ENCODE measurements at places on chromosomes 12 and 14.

DNA sequence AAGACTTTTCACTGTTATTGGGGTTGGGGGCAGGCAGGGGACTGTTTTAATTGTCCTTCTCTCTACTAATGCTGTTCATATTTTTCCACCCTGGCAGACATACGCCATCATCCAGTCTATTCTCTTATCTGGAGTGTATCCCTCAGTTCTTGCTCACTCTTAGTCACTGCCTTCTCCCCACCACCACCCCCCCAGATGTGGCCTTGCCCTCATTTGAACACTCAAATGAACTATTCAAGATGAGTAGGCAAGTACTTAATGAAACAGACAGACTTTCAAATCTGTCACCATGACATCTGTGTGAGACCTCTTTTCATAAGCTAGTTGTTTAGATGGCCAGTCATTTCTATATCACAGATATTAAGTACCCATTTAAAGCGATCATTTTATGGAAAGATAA lies 10.1 kb downstream of the NUDT4 start:
- DNase-seq: no peak

DNA sequence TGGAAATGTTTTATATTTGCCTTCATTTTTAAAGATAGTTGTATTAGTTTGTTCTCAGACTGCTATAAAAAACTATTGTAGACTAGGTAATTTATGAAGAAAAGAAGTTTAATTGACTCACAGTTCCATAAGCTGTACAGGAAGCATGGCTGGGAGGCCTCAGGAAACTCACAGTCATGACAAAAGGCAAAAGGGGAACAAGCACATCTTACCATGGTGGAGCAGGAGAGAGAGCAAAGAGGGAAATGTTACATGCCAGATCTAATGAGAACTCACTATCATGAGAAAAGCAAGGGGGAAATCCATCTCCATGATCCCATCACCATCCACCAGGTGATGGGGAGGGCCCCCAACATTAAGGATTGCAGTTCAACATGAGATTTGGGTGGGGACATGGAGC lies 35.5 kb upstream of the UNC79 start:
- DNase-seq: peak; percentile 8

GRCh38 chr14:74457565-74457895 lies 31.5 kb upstream of the SYNDIG1L start:
- no peak for DNase-seq

GRCh38 chr12:76402259-76402658 lies 54.0 kb upstream of the BBS10 start:
- DNase-seq: no peak

DNA sequence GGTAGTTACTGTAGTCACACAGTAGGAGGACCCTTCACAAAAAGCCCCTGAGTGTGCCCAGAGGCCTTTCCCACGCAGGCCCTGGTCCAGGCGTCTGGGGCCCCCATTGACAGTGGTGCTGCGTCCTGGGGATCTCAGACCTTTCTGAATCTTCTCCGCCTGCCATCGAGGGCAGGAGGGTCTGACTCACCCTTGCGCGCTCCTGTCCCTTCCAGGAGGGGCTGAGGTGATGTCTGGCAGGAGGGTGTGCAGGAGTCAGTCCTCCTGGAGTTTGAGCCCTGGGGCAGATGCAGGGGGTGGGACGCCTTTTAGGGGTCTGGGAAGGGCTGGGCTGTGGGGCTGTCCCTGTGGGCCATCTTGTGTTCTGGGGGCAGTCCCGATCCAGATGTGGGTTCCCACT lies 386.8 kb downstream of the TMEM121 start:
- no peak for DNase-seq

GRCh38 chr14:101602466-101602840 lies 41.2 kb downstream of the DIO3 start:
- no peak for DNase-seq

DNA sequence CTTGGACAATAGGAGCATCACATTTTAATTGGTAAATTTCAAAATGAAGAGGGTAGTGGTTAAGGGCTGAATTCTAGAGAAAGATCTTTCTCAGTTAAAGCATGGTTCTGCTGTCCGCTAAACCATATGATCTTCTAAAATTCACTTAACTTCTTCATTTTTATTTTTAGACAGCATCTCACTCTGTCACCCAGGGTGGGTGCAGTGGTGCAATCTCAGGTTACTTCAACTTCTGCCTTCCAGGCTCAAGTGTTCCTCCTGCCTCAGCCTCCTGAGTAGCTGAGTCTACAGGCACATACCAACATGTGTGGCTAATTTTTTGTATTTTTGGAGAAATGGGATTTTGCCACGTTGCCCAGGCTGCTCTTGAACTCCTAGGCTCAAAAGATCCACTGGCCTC lies 226.7 kb upstream of the ABCD2 start:
- DNase-seq: peak; percentile 8

DNA sequence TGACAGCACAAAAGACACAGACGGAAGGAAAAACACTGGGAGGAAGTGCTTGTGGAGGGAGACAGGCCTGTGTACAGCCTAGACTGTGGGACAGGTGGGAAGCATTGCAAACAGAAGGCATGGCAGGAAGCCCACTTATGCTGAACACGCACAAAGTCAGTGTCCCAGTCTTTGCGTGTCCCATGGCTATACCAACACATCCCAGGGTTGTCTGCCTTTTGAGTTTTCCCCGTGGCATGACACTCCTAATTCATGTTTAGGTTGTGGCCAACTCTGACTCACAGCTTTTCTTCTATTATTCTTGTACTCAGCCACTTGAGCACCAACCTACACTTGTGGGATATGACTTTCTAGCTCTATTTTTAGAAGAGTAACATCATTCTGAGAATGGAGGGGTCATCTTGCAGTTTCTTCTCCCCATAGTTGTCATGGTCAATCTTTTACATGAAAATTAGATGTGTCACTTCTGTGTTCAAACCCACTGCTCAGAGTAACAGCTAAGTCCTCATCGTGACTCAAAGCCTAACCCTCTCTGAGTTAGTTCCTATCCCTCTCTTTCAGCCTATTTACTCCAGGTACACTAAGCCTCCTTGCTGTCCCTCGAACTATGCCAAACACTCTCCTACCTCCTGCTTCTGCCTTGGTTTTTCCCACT lies 27.5 kb upstream of the JPH4 start:
- no peak for DNase-seq

DNA sequence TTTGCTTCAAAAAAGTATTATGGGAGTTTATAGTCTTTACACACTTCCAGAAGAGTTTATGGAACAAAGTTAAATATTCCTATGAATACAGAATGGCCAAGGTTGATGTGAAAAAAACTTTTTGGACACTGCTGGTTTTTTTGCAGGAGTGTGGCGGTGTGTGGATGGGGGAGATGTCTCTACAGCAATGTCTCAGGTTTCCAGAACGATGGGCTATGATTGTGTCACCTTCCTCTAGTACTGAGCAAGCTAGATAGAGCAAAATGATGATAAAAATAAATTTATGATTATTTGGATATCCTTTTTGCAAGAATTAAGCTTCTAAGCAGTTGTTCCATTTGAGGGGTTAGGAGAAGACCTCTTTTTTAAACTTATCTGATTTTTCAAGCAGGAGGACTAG lies 37.9 kb downstream of the FBXO34 start:
- no peak for DNase-seq

GRCh38 chr12:102917026-102917787 lies at the start of gene PAH:
Gene PAH, minus strand, starts transcription at chr12:102917244. Its CDS starts 114 bp downstream, at chr12:102917130.
- DNase-seq: peak; percentile 1

DNA sequence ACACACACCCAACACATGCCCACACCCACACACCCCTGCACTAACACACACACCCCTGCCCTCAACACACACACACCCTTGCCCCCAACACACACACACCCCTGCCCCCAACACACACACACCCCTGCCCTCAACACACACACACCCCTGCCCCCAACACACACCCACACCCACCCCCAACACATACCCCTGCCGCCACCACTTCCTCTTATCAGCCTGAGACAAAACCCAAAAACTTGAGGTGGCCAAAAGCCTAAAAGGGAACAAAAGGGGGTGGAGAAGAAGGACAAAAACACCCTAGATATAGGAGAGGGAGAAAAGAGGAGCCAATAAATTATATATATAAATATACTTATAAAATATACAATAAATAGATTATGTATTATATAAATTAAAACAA lies 9.1 kb upstream of the DEGS2 start:
- no peak for DNase-seq

DNA sequence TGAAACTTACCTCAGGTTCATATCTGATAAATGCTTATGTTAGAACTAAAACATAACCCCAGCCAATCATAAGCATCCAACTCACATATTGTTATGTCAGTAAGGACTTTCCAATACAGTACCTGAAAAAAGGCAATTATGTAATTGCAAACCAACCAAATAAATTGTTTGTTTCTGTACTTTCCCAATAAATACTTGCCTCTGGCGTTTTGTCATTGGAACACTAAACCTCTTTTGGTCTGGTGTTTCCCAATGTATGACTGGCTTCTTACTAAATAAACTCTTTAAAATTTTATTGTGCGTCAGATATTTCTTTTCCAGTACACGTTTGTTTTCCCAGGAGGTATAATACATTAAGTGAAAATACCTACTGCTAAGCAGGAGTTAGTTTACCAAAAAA lies 6.7 kb upstream of the PTPRB start:
- DNase-seq: no peak

DNA sequence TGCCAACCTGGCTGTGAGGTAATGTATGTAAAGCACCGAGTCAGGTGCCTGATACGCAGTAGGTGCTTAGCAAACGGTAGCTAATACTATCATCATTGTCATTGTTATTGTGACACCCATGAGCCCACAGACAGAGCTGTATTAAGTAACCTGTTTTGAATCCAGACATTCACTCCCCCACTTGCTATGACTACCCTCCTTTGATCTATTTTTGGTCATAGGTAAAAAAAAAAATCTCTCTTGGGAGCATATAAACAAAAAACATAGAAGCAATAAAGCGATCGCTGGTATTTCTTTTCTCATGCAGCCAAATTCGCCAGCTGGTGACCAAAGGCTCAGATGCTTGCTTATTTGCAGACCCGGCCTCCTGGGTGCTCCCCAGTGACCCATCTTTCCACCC lies 330.2 kb downstream of the DPF3 start:
- DNase-seq: no peak

- no peak for DNase-seq
These were observed 36.2 kb upstream of the FZD10 start for GRCh38 chr12:130126023-130126432.

- DNase-seq: no peak
These were observed 22.0 kb downstream of the POLE start for GRCh38 chr12:132665149-132665491.

DNA sequence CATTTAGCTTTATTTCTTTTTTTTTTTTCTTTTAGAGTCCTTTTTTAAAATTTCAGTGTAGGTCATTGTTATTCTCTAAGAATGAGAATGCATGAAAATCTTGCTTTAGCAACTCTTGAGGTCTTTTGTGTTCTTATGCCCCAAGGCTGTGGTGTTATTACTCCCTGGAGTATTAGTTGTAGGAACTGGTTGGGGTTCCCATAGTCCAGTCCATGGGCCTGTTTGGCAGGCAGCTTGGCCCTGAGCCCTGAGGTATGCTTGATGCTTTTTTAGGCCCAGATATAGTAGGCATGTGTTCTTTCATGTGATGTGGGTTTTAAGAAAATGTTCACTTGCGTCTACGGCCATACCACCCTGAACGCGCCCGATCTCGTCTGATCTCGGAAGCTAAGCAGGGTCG lies 1.6 kb downstream of the FAM234B start:
- DNase-seq: no peak

DNA sequence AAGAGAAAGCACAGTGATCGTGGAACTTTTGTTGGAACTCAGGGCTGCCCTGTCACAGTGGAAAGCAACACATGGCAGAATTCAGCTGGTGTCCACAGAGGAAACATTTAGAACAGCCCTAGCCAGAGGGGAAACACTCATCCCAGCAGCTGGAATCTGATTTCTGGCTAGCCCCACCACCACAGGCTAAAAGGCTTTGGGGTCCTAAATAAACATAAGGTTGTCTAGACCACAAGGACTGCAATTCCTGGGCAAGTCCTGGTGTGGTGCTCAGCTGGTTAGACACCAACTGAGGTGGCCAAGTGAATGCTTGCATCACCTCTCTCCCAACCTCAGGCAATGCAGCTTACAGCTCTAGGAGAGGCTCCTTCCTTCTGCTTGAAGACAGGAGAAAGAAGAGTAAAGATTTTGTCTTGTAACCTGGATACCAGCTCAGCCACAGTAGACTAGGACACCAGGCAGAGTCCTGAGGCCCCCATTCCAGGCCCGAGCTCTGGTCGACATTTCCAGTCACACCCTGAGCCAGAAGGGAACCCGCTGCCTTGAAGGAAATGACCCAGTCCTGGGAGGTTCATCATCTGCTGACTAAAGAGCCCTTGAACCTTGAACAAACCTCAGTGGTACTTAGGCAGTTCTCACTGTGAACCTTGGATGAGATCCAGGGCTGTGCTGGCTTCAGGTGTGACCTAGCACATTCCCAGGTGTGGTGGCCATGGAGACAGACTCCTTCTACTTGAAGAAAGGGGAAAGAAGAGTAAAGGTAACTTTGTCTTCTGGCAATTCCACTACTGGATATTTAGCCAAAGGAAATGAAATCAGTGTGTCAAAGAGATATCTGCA lies 85.4 kb upstream of the PLXNC1 start:
- no peak for DNase-seq

DNA sequence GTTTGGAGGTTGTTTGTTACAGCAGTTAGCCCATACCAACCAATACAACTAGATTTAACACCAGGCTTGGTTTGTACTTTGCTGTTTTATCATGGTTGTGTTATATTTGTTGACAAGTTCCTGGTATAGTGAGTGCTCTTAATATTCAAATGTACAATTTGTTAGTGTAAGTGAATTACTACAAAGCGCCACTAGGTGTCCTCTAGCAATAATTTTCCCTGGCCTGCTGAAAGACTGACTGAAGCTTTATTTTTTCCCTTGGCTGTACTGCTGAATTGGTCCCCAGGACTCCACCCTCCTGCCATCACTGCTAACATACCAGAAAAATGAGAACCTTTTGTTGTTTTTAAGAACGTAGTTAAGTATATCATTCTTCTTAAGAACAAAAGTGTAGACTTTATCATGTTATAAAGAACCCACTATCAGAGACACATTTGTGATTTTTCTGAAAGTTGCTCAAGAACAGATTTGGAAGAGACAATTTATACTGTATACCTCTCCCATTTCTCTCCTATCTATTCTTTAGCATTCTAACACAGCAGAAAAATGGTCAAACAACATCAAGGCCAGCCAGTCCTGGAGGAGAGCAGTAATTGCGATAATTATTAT lies 75.3 kb upstream of the FAR2 start:
- DNase-seq: no peak

DNA sequence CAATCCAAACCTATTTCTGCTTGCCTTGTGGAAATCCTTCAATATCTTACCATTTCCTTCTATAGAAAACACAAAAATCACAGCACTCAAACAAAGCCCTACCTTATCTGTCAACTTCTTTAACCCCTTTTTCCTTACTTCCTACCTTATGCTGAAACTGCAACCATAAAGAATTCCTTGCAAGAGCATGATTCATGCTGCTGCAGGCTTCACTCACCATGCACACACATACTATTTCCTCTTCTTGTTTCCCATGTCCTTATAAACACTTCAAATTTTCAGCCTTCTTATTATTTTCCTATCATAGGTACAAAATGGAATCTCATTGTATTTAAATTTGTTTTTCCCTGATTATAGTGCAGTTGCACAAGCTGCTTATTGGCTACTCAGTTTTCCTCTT lies 23.3 kb downstream of the LMNTD1 start:
- DNase-seq: no peak

Measured in CD4-positive, alpha-beta T cell treated with Interferon gamma for 1 hour (primary cell).